Mesothelial cell of epicardium (in vitro differentiated cells): ENCODE measurements at places on chromosomes 13 and 19. TPM values are rescaled to one million over a fixed set of nuclear protein-coding genes. Genes with fewer than 3 reads are reported as not detected.

Gene ZNF880
- total RNA-seq: 17.4 to 18.7 TPM (median 18.7 TPM) in 3 replicates

Gene ANKLE1
- 3.6 to 4.1 TPM (median 3.7 TPM) in 3 replicates for total RNA-seq

Gene GJB6
- total RNA-seq: 28.6 to 35.4 TPM (median 32.7 TPM) in 3 replicates

Gene CLIP3
- 58.5 to 59.0 TPM (median 59.0 TPM) in 3 replicates for total RNA-seq

Gene LHFPL6
- 18.2 to 20.2 TPM (median 19.0 TPM) in 3 replicates for total RNA-seq

Gene SLC10A2
- total RNA-seq: not detected in 3 replicates

Gene KRTDAP
- total RNA-seq: 1.9 to 3.3 TPM (median 2.5 TPM) in 3 replicates

Gene PDE4A
- total RNA-seq: 2.9 to 3.1 TPM (median 3.0 TPM) in 3 replicates

Gene ATXN8OS
- not detected in 3 replicates for total RNA-seq

Gene CEACAM8
- not detected in 3 replicates for total RNA-seq

Gene SOX1
- total RNA-seq: not detected in 3 replicates

Gene ZNF565
- total RNA-seq: 7.1 to 9.1 TPM (median 8.9 TPM) in 3 replicates

Gene SIAH3
- total RNA-seq: 0.42 to 0.57 TPM (median 0.51 TPM) in 3 replicates

Gene ZNF221
- total RNA-seq: 11.2 to 13.5 TPM (median 13.0 TPM) in 3 replicates

Gene CD79A
- 0.43 to 0.62 TPM (median 0.58 TPM) in 3 replicates for total RNA-seq

Gene KANK3
- 1.8 to 2.3 TPM (median 2.1 TPM) in 3 replicates for total RNA-seq

Gene PRRG2
- 0.87 to 1.4 TPM (median 1.1 TPM) in 3 replicates for total RNA-seq

Gene MBD3
- total RNA-seq: 103 to 111 TPM (median 105 TPM) in 3 replicates

Gene C2CD4C
- 7.8 to 8.1 TPM (median 7.9 TPM) in 3 replicates for total RNA-seq

Gene PGLYRP2
- not detected in 3 replicates for total RNA-seq
